ENCODE measurements at places on chromosomes 11 and 22.

- DNase-seq: no peak
Measured at GRCh38 chr11:127962416-127962815, 624.9 kb downstream of the ETS1 start.

- no peak for DNase-seq
Measured at GRCh38 chr22:25726241-25726640, 15.7 kb upstream of the MYO18B start.

- no peak for DNase-seq
Measured at GRCh38 chr22:35957589-35957988, 71.0 kb downstream of the RBFOX2 start.

GRCh38 chr22:23781511-23782183, 5.1 kb upstream of the SMARCB1 start:
- DNase-seq: no peak

- DNase-seq: no peak
Measured at GRCh38 chr11:78560153-78560552, 14.5 kb downstream of the NARS2 start.

- DNase-seq: no peak
Measured at GRCh38 chr22:24559471-24559870, 3.7 kb downstream of the SNRPD3 start.

GRCh38 chr11:518463-519202, 11.6 kb upstream of the RNH1 start:
- DNase-seq: peak; percentile 69

DNA sequence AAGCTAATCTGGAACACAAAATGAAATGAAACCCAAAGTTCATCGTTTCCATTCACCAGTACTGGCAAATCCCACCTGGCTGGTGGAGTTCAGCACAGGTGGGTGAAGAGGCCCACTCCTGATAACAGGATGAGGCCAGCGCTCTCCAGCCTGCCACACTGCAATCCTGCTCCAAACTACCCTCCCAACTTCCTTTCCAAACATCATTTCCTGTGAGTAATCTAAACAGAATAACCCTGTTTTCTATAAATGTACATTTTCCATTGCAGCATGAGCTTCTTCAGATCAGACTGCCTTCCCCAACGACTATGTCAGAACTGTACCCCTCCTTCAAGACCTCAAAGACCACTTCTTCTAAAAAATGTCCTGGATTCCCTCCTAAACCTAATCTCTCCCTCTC, 15.9 kb upstream of the NFRKB start:
- DNase-seq: no peak

DNA sequence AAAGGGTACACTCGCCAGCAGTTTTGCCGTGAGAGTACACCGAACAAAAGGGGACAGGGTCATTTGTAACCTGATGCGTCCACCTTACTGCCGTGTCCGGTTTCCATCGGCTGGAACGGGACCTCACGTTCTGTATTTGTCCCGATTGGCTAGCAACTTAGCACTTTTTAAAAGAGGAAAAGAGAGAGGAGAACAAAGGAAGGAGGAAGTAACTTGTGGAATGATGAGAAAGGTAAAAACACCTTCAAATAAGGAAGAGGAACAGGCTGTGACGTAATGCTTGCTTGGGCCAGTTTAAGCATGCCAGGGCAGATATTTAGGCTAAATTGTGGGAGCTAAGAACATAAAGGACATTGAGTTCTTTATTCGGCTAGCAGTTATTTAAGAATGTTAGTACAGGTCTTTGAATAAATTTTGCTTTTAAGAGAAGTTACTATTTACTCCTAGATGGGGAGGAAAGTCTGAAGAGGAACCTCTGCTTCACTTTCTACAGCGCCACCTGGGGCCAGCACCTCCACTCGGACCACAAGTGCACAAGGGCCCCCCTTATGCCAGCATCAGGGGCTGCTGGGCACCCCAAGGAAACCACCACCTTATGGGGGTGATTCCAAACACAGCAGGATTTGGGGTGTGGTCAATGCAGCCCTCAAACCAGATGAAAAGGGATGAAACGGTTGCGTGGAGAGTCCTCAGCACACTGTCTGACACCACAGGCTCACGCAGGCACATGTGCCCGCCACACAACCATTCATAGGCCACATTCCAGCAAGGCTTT, 5.8 kb downstream of the ARSA start:
- DNase-seq: no peak

GRCh38 chr11:102864724-102865123, 10.1 kb downstream of the MMP12 start:
- no peak for DNase-seq

All from CMK (cell line).